Sigmoid colon (tissue), 7 donors: ENCODE measurements at places on chromosomes 4 and X.

- no peak for DNase-seq
Measured at GRCh38 chr4:1716065-1716945, 4.2 kb upstream of the SLBP start.

DNA sequence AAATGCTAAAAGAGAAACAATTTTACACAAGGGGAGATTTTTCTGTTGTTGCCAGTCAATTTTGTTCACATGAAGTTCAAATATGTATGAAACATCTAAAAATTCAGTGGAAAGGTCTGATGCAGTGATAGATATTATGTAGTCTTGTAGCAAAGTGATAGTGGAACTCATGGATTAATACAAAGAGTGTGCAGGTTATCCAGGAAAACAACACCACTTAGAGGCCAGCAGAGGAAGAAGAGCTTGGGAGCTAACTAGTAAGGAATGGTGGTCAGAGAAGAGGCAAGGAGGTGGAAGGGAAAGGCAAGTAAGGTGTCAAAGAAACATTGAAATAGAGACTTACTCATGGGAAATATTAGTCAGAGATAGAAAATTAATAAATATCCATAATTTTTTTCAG lies 395.6 kb downstream of the MAPK10 start:
- DNase-seq, result no peak

DNA sequence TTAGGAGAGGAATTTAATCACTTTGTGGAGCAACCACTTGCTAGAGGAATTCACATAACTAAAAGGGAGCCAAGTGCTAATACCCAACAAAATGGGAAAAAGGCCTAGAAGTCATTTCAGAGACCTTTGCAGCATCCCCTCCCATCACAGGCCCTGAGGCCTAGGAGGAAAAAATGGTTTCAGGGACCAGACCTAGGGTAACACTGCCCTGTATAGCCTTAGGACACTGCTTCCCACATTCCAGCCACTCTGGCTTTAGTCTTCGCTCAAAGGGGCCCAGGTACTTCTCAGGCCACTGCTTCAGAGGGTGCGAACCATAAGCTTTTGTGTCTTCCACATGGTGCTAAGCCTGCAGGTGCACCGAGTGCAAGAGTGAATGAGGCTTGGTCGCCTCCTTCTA lies 19.1 kb downstream of the SPANXN2 start:
- no peak for DNase-seq

GRCh38 chrX:24902806-24903205 lies 113.0 kb downstream of the ARX start:
- DNase-seq, result no peak

DNA sequence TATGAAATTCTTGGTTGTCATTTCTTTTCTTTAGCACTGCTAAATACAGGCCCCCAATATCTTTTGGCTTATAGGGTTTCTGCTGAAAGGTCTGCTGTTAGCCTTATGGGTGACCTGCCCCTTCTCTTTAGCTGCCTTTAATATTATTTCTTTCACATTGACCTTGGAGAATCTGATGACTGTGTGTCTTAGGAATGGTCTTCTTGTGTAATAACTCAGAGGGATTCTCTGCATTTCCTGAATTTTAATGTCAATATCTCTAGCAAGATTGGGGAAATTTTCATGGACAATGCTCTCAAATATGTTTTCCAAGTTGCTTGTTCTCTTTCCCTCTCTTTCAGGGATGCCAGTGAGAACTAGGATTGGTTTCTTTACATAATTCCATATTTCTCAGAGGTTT lies 292.4 kb downstream of the SLC7A11 start:
- DNase-seq, result no peak

GRCh38 chr4:170374770-170375169 lies 285.0 kb upstream of the AADAT start:
- no peak for DNase-seq

DNA sequence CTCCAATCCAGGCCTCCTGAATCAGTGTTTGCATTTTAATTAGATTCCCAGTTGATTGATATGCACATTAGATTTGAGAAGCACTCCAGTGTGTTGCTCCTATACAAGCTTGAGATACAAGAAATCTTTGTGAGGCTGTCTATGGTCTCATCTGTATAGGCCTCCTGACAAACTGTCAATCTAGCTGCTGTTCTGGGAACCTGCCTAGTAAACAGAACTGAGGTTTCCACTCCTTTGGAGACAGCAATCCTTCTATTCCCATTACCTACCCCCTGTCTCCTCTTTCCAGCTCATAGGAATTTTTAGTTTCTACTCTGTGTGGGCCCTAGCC lies 306.1 kb upstream of the EMCN start:
- no peak for DNase-seq

- no peak for DNase-seq
Measured at GRCh38 chr4:120680647-120681228, 241.8 kb downstream of the PRDM5 start.

GRCh38 chr4:54709400-54709799 lies 51.6 kb downstream of the KIT start:
- DNase-seq, result no peak

DNA sequence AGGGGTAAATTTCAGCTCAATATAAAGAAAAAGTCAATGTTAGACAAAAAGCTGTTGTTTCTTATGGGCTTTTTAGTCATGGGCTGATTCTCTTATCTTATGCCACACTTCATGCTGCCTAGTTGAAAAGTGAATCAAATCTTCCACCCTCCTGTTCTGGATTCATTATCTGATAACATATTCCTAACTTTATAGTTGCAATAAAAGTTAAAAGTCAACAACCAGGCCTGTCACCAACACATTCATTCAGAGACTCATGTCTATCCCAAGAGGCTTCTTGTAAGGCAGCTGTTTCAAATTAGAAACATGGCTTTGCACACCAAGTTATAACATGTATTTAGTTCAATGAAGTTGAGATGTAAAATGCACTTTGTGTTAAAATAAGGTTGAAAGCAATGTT lies 243.8 kb downstream of the ADAMTS3 start:
- no peak for DNase-seq

- DNase-seq, result no peak
Measured at GRCh38 chrX:137646472-137646871, 80.5 kb downstream of the ZIC3 start.

DNA sequence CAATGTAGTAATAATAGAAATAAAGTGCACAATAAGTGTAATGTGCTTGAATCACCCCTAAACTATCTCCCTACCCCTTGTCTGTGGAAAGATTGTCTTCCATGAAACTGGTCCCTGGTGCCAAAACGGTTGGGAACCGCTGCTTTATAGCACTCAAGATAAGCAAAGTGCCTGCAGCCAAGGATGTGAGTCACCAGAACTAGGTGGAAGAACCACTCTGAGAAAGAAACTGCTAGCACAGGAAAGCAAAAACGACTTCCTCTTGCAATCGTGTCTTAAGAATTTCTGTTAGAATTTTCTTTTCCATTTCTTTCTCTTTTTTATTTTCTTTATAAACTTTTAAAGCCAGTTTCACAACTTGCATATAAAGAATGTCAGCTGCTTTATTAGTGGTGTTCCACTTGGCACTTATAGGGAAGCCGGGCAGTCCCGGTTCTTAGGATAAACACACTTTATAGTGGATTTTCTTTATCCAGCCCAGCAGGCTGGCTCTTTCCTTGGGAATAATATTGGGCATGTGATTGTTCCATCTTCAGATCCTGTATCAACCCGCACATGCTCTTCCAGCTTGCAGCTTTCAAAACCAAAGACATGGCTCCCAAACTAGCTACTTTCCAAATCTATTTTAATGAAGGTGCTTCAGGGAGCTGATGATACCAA lies 32.3 kb upstream of the CXCL8 start:
- peak; percentile 73 for DNase-seq

DNA sequence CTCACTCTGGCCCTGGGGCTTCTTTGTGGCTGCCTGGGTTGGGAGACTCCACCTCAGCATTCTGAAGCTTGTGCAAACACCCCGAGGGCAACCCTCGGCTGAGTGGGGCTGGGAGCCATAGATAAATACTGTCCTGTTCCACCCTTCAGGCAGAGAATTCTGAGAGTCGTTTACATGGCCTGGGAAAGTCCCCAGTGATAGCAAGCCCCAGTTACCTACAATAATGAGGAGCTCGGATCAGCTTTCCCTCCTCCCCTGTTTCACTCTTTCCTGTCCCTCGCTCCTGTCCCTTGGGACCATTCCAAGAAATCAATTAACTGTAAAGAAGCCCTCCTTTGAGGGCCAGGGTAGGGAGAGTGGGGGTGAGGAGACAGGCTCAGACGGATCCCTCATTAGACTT lies 31.6 kb upstream of the DDX3X start:
- no peak for DNase-seq

- DNase-seq, result no peak
Measured at GRCh38 chr4:6017030-6017429, 1.2 kb downstream of the C4orf50 start.
